ENCODE measurements at places on chromosomes 7 and 10.

GRCh38 chr10:125061557-125062226 lies 98.7 kb downstream of the CTBP2 start:
- H3K4me1 ChIP-seq = peaks cover 84% of the 10 kb centered on the region
- H3K27me3 ChIP-seq = no peaks in the 10 kb centered on the region
- H3K36me3 ChIP-seq = peaks cover 3% of the 10 kb centered on the region
- no peak for DNase-seq
- H3K27ac ChIP-seq = no peak overlapping the region
- H3K4me3 ChIP-seq = peak overlapping the region; percentile 57

GRCh38 chr7:64371116-64371515 lies 57.4 kb downstream of the ZNF736 start:
- no peaks in the 10 kb centered on the region for H3K4me1 ChIP-seq
- DNase-seq = no peak
- no peak overlapping the region for H3K27ac ChIP-seq
- H3K27me3 ChIP-seq = no peaks in the 10 kb centered on the region
- H3K4me3 ChIP-seq = no peak overlapping the region

DNA sequence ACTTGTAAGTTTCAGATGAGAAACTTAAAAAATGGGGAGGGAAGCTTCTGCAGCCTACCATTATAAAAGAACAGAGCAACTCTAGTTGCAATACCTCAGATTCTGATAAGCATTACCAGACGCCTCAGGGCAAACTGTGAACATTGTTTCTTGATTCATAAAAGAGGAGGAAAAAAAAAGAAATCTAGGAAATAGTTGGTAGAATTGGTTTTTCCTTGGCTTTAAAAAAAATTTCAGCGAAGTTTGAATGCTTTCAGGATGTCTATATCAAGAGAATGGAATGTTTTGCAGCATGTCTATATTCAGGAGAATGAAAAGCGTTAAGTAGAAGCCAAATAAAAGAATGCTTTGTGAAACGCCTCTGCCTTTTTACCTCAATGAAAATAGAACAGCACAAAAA lies 17.5 kb upstream of the ANLN start:
- no peak overlapping the region for H3K27ac ChIP-seq
- H3K36me3 ChIP-seq = peaks cover 2% of the 10 kb centered on the region
- no peak overlapping the region for H3K4me3 ChIP-seq

- no peak for DNase-seq
- H3K27me3 ChIP-seq = no peaks in the 10 kb centered on the region
- no peaks in the 10 kb centered on the region for H3K4me1 ChIP-seq
These were observed 29.9 kb upstream of the PBLD start for GRCh38 chr10:68362590-68362989.

DNA sequence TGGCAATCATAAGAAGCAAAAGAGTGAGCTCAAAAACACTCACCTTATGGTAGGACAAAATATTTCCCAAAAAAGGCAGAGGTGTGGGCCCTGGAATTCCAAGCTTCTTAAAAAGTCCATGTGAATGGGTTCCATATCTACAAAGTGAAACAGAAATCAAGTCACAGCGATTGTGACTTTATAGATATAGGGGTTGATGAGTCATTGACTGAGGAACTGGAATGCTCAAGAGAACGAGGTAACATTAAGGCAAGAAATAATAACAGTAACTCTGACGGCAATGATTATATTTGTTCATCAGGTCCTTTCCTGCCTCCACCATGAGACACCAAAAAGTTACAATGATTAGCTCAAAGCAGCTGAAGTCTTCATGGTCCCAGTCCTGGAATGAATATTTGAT lies 4.0 kb downstream of the CYP3A4 start:
- H3K27ac ChIP-seq = no peak overlapping the region
- no peaks in the 10 kb centered on the region for H3K36me3 ChIP-seq
- H3K4me1 ChIP-seq = no peaks in the 10 kb centered on the region
- no peak for DNase-seq
- H3K4me3 ChIP-seq = no peak overlapping the region
- H3K27me3 ChIP-seq = peaks cover 83% of the 10 kb centered on the region

- no peak overlapping the region for H3K27ac ChIP-seq
- no peaks in the 10 kb centered on the region for H3K4me1 ChIP-seq
- no peak for DNase-seq
- no peaks in the 10 kb centered on the region for H3K27me3 ChIP-seq
- no peaks in the 10 kb centered on the region for H3K36me3 ChIP-seq
These were observed 134.5 kb downstream of the PPP1R3A start for GRCh38 chr7:113784316-113784715.

- H3K4me3 ChIP-seq = no peak overlapping the region
- H3K4me1 ChIP-seq = peaks cover 52% of the 10 kb centered on the region
- H3K36me3 ChIP-seq = no peaks in the 10 kb centered on the region
- H3K27ac ChIP-seq = no peak overlapping the region
- no peak for DNase-seq
These were observed 122.6 kb downstream of the FAM107B start for GRCh38 chr10:14652067-14652466.

GRCh38 chr7:42074076-42074475 lies 162.9 kb downstream of the GLI3 start:
- DNase-seq = no peak
- peaks cover 74% of the 10 kb centered on the region for H3K4me1 ChIP-seq
- H3K27me3 ChIP-seq = no peaks in the 10 kb centered on the region
- peak overlapping the region; percentile 1 for H3K4me3 ChIP-seq
- peak overlapping the region; percentile 44 for H3K27ac ChIP-seq

GRCh38 chr10:30134171-30134945 lies 75.0 kb upstream of the JCAD start:
- H3K4me1 ChIP-seq = no peaks in the 10 kb centered on the region
- no peak overlapping the region for H3K27ac ChIP-seq
- H3K27me3 ChIP-seq = no peaks in the 10 kb centered on the region
- H3K36me3 ChIP-seq = no peaks in the 10 kb centered on the region

DNA sequence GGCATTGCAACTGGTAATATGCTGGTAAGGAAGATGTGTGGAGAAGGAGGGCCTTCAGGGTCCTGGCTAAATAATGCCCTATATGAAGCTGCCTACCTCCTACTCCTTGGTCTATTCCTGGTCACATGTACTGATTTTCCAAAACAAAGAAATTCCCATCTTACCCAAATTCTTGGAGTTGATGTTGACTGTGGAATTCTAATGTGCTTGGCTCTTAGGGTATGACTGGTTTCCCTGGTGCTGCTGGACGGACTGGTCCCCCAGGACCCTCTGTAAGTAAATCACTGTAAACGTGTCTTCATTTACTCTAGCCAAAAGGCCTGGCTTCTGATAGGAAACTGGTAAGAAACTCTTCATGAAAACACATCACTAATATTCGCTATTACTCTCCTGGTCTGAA lies 27.0 kb downstream of the COL1A2 start:
- H3K27me3 ChIP-seq = no peaks in the 10 kb centered on the region
- H3K36me3 ChIP-seq = peaks cover 16% of the 10 kb centered on the region
- H3K4me1 ChIP-seq = no peaks in the 10 kb centered on the region

- no peak overlapping the region for H3K4me3 ChIP-seq
- H3K4me1 ChIP-seq = peaks cover 5% of the 10 kb centered on the region
- no peaks in the 10 kb centered on the region for H3K27me3 ChIP-seq
These were observed 17.2 kb downstream of the BAZ1B start for GRCh38 chr7:73504920-73505319.

GRCh38 chr7:26143298-26144048 lies 8.5 kb upstream of the NFE2L3 start:
- H3K27ac ChIP-seq = no peak overlapping the region
- peaks cover 5% of the 10 kb centered on the region for H3K4me1 ChIP-seq
- H3K4me3 ChIP-seq = no peak overlapping the region
- DNase-seq = no peak
- no peaks in the 10 kb centered on the region for H3K36me3 ChIP-seq

- H3K4me1 ChIP-seq = peaks cover 5% of the 10 kb centered on the region
- DNase-seq = no peak
- H3K27ac ChIP-seq = no peak overlapping the region
- H3K36me3 ChIP-seq = no peaks in the 10 kb centered on the region
- H3K27me3 ChIP-seq = no peaks in the 10 kb centered on the region
- no peak overlapping the region for H3K4me3 ChIP-seq
These were observed 8.2 kb upstream of the SGPL1 start for GRCh38 chr10:70807556-70807955.

- no peak overlapping the region for H3K27ac ChIP-seq
- H3K4me1 ChIP-seq = peaks cover 19% of the 10 kb centered on the region
These were observed 131.6 kb downstream of the PKD1L1 start for GRCh38 chr7:47816647-47817046.

DNA sequence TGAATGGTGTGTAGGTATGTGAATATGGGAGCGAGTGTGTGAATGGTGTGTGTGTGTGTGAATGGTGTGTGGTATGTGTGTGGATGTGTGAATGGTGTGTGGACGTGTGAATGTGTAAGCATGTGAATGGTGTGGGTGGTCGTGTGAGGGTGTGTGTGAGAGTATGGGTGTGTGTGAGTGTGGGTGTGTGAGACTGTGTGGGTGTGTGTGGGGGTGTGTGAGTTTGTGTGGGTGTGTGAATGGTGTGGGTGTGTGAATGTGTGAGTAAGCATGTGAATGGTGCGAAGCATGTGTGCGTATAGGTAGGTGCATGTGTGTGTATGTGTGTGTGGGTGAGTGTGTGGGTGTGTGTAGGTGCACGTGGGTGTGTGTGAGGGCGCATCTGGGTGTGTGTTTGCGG lies 160.7 kb upstream of the COBL start:
- H3K36me3 ChIP-seq = no peaks in the 10 kb centered on the region
- no peak for DNase-seq
- H3K4me3 ChIP-seq = no peak overlapping the region
- H3K27me3 ChIP-seq = peaks cover 9% of the 10 kb centered on the region
- peaks cover 5% of the 10 kb centered on the region for H3K4me1 ChIP-seq

- H3K36me3 ChIP-seq = no peaks in the 10 kb centered on the region
- H3K4me1 ChIP-seq = no peaks in the 10 kb centered on the region
- H3K27me3 ChIP-seq = no peaks in the 10 kb centered on the region
- no peak for DNase-seq
- no peak overlapping the region for H3K27ac ChIP-seq
These were observed 24.8 kb upstream of the CSGALNACT2 start for GRCh38 chr10:43113201-43114087.

DNA sequence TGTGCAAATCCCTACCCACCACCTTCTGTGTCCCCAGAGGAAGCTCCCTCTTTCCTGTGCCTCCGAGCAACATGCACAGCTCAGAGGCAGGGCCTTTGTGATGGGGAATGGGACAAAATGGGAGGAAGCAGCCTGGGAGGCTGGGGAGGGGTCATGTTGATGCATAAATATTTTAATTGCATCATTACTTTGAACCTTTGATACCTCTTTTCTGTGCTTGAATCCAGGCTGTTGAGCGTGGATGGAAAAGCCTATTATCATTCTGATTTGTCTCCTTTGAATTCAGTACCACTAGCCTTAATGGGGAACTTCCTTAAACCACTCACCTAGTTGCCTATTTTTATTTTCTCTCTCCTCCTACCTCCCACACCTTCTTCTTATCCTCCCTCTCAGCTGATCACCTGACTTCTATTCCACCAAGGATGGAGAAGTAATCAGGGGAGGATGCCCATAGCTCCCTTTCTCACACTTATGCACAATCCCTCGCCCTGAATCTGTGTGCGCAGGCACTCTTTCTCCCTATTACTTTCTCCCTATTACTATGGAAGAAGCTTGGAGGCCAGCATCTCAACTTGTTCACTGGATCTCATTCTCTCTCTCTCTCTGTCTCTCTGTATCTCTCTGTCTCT lies 78.5 kb downstream of the SEC61G start:
- H3K27ac ChIP-seq = no peak overlapping the region
- H3K4me3 ChIP-seq = no peak overlapping the region
- no peaks in the 10 kb centered on the region for H3K4me1 ChIP-seq
- H3K36me3 ChIP-seq = no peaks in the 10 kb centered on the region

GRCh38 chr7:123539871-123540270 lies 5.5 kb upstream of the IQUB start:
- no peak overlapping the region for H3K4me3 ChIP-seq
- DNase-seq = no peak
- peaks cover 5% of the 10 kb centered on the region for H3K4me1 ChIP-seq
- H3K27ac ChIP-seq = no peak overlapping the region
- no peaks in the 10 kb centered on the region for H3K27me3 ChIP-seq
- H3K36me3 ChIP-seq = no peaks in the 10 kb centered on the region

- no peak for DNase-seq
- H3K4me3 ChIP-seq = no peak overlapping the region
- no peak overlapping the region for H3K27ac ChIP-seq
- no peaks in the 10 kb centered on the region for H3K4me1 ChIP-seq
- no peaks in the 10 kb centered on the region for H3K36me3 ChIP-seq
These were observed 71.5 kb downstream of the ZNF92 start for GRCh38 chr7:65444899-65445823.

- H3K27me3 ChIP-seq = no peaks in the 10 kb centered on the region
- H3K27ac ChIP-seq = no peak overlapping the region
- H3K4me1 ChIP-seq = no peaks in the 10 kb centered on the region
These were observed 378.6 kb downstream of the REEP3 start for GRCh38 chr10:63899673-63900300.

DNA sequence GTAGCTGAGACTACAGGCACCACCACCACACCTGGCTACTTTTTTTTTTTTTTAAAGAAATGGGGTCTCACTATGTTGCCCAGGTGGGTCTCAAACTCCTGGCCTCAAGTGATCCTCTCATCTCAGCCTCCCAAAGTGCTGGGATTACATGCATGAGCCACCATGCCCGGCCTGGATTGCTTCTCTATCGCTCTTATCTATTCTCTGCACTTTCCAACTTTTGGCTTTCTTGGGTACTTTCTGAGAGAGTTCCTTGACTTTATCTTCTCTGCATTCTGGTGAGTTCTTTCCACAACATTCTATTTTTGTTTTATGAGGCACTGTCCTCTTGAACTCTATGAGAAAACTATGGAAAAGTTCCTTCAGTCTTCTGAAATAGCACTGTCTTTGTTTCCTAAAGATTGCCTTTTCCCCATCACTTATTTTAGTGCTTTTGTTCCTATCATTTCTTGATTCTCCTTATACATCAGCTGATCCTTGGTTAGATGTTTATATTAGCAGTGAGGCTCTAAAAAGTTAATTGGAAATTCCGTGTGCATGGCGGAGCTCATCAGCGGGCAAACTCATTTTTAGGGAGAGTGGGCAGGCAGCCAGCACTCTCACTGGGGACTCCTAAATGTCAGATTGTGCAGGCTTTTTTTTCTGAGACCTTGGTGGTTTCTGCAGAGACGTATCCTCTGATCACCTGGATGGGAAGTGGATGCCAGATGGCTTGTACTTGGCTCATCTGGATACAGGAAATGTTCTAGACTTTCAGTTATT lies 43.9 kb downstream of the HIP1 start:
- no peak overlapping the region for H3K27ac ChIP-seq
- no peaks in the 10 kb centered on the region for H3K36me3 ChIP-seq
- no peak overlapping the region for H3K4me3 ChIP-seq
- H3K4me1 ChIP-seq = no peaks in the 10 kb centered on the region

DNA sequence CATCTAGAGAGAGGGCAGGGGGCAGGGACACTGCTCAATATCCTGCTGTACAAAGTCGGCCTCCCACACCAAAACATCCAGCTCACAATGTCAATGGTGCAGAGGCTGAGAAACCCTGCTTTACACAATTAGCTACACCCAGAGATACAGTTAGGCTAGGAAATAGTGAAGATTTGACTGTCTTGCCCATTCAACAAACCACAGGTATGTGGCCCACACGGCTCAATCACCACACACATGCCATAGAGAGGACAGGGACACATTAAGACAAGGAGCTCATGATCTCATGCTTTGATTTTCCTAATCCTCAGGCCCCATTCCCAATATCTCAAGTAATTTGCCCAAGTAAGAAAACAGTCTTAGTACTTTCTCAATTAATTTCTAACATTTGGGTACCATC lies 110.4 kb downstream of the OSBPL3 start:
- peaks cover 7% of the 10 kb centered on the region for H3K36me3 ChIP-seq
- no peak for DNase-seq
- H3K4me1 ChIP-seq = no peaks in the 10 kb centered on the region
- H3K27ac ChIP-seq = no peak overlapping the region
- H3K4me3 ChIP-seq = no peak overlapping the region
- H3K27me3 ChIP-seq = no peaks in the 10 kb centered on the region

Data from neural crest cell (in vitro differentiated cells).